Inflammatory macrophage (primary cell): ENCODE measurements at places on chromosomes 13 and 19.

DNA sequence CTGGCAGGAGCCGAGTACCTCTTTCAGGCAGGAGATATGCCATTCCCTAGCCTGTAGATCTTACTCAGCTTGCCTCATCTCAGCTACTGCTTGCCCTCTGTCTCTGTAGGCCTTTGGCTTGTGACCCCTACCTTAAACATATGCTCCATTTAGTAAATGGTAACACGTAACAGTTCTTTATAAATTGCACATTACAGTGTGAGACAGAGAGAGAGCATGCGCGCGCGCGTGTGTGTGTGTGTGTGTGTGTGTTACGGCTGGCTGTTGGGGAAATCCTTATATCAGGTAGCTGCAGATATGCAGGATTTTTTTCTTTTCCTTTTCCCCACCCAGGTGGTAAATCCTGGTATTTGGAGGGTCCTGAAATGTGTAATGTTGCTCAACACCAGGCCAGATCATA, 4.2 kb downstream of the SPINT2 start:
- DNase-seq: no peak

DNA sequence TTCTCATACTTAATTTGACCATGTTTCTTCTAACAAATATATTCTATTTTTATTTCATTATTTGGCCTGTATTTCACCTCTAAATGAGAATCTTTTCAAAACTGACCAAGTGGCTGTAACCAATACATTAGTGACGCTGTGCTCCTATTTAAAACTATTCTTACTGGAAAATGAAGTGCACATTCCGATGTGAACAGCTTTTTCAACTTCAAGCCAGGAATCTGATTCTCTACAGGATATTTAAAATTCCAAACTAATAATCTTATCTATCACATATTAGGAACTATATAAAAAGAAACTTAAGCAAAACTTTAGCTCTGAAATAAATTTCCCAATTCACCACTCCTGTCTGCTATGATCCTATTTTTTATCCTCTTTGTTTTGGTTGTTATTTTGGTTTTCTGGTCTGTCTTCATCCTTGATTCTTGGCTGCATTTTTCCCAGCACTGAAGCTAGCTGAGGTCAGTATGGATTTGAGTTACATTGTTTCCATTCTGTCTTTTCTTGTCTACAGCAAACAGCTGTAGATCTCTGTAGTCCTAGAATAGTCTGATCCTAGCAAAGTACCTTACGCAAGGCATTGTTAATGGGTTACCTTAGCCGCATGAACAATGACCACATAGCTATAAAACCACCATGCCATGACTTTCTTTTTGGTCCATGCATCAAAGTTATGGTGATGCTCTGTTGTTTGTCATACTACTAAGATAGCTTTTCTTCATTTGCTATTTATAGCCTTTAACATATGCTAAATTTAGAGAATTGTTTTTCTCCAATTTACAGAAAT, 748.6 kb upstream of the SPRY2 start:
- no peak for DNase-seq

DNA sequence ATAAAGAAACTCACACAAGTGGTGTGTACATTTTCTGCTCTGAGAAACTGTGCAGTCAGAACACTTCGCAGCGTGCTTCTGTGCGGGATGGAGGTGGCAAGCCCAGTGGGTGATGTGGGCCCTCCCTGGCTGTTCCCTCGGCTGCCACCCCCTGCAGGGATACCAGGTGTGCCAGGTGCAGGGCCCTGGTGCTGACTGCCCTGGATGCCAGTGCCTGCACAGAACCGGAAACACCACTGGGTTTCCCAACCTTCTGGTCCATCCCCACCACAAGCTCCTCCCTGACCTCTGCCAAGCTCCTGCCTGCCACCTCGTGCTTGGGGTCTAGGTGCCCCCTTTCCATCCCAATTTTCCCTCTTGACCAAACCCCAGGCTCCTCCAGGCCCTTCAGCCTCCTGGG, 81.9 kb upstream of the MCF2L start:
- no peak for DNase-seq

DNA sequence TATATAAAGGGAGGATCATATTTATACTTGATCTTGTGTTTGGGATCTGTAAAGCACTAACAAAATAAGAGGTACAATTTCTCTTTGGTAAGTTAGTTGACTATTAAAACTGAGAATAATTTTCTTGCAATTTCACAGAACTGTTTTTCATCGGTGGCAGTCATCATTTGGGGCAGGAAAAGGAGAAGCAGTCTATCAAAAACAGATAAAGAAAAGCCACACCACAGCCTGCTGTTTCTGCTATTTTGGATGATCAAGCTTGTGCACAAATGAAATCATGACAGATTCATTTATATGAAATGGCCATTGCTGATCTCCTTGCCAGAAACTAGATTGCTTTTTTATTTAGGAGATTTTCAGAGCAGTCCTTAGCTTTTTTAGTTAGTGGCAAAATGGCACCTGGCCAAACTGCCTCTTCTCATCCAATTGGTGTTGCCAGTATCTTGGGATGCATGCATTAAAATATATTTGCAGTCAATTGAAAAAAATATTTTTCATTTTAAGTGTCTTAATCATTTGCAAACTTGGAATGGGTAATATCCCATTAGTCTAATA, 326.0 kb downstream of the HS6ST3 start:
- DNase-seq: no peak

GRCh38 chr13:72295153-72295552, 428.1 kb upstream of the DACH1 start:
- no peak for DNase-seq

DNA sequence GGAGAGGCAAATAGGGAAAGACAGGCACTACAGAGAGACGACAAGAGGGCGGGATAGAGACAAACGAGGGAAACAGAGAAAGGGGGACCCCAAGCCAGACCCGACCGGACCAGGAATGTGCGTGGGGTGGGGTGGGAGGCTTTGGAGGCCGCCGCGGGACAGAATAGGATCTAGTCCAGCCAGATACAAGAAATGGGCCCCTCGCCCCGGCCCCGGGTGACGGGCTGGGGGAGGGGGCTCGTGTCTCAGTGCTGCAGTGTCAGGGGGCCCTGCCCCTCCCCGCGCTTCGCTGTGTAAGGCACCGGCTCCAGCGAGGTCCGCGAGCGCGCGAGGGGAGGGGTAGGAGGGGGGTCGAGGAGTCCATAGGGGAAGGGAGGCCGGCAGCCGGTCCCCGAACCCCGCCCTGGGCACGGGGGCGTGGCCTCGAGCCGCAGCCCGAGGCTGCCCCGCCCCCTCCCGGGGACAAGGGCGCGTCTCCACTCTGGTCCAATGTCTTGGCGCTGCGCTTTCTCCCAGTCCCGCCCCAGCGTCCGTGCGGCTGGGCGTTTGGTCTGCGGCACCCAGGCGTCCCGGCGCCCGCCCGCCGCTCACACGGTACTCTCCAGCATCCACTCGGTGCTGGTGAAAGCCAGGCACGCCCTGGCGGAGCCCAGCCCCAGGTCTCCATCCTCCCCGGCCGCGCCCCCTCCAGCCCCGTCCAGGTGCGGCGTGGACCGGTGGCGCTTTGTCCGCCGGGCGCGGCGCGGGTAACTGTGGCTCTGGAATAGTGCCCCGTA, 11.0 kb downstream of the IFNL1 start:
- DNase-seq: no peak

DNA sequence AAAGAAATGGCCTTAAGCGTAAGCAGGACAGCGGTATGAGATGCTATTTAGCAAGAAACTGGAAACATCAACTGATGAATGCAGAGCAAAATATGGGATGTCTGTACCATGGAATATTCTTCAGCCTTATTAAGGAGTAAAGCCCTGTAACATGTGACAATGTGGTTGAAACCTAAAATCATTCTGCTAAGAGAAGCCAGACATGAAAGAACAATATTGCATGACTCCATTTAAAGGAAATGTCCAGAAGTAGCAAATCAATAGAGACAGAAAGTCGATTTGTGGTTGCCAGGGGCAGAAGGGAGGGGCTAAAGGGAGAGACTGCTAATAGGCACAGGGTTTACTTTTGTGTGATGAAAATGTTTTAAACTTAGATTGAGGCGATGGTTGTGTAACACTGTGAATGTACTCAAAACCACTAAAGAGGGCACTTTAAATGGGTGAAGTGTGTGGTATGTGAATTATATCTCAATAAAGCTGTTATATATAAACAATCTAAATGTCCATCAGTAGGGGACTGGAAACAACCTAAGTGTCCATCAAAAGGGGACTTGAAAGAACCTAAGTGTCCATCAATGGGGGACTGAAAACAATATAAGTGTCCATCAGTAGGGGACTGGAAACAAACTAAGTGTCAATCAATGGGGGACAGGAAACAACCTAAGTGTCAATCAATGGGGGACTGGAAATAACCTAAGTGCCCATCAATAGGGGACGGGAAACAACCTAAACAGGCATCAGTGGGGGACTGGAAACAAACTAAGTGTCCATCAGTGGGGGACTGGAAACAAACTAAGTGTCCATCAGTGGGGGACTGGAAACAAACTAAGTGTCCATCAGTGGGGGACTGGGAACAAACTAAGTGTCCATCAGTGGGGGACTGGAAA, 45.4 kb downstream of the CCL25 start:
- no peak for DNase-seq

DNA sequence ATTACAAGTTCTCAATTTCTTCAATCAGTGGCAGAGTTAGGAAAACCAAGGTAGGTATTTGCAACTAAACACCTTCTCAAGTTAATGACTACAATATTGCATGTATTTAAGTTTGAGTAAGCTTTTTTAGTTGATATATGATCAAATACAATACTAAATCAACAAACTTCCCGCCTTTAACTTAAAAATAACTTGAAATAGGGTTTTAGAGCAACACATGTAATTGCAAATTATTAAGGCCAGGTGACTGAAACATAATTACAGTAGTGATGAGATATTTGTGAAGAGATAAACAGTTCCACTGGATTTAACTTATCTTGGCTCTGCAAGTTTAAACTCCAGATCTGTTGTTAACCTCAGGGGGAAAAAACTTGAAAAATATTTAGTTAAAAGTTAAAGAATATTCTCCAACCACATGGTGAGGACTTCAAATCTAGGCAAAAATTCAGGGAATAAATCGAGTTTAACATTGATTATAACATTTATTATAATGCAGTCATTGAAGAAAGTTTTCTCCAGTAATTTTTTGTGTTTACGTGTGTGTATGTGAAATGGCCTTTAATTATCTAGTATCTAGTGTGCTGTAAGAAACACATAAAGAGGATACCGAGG, 3.6 kb downstream of the DACH1 start:
- DNase-seq: no peak

GRCh38 chr19:38657633-38658222, 10.3 kb downstream of the ACTN4 start:
- DNase-seq: no peak

DNA sequence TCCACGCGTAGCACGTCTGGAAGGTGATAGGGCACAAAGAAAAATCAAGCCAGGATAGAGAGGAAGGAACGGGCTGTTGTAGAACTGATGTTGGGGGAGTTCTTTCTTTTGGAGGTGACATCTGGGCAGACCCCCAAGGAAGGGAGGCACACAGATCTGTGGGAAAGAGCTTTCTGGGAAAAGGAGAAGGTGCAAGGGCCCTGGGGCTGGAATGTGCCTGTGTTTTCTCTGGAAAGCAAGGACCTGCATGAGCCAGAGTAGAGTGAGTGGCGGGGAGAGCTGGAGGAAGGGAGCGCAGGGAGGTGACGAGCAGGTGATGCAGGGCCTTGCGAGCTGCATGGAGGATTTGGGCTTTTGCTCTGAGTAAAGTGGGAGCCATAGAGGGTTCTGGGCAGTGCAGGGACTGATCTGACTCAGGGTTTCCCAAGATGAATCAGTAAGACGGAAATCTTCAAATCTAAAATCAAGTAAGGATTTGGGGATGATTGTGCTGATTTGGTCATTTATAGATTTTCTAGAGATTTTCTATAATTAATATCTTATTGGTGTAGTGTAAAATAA, 30.8 kb downstream of the SMARCA4 start:
- DNase-seq: no peak

- no peak for DNase-seq
These were observed 18.4 kb downstream of the NFIX start for GRCh38 chr19:13013649-13014048.

GRCh38 chr19:40650749-40651305, 39.6 kb downstream of the NUMBL start:
- no peak for DNase-seq

- DNase-seq: no peak
These were observed 60.9 kb downstream of the KLF12 start for GRCh38 chr13:74073274-74073673.

DNA sequence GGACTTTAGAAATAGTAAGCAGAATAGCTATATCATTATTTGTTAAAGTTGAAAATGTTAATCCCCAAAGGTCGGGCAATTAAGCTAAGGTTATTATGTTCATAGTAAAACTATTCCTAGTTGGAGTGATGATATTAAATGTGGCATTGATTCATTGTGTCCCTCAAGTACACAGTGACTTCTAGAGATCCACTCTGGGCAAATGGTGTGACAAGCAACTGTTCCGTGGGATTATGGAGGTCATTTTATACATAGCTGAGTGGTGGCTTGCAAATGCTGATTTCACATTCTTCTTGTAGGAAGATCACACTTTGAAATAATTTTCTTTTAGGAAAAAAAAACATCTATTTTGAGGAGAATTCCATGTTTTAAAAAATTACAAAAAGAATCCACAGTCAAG, 317.8 kb downstream of the ATP8A2 start:
- DNase-seq: no peak

DNA sequence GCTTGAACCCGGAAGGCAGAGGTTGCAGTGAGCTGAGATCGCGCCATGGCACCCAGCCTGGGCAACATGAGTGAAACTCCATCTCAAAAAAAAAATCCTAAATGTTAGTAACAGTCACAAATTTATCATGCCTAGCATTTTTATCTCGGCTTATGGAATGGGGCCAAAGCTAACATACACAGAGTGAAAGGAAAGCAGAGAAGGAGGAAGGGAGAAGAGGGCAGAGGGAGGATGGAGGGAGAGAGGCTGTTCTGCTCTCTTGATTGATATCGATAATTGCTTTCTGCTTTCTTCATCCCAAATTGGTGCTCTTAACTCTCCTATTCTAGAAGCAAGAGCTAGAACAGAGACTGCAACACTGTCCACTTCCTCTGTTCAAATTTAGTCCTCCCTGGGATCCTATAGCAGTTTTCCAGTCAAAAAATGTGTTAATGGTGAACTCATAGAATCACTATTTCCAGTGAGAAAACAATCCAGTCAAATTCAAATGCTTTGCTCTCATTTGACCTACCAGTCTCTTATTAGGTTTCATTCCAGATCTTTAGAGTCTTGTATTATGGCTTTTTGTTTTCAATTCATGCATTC, 15.8 kb upstream of the TUBGCP3 start:
- DNase-seq: no peak

GRCh38 chr13:40656358-40656757, 10.1 kb downstream of the FOXO1 start:
- peak; percentile 75 for DNase-seq

GRCh38 chr13:47226516-47226915, 329.7 kb upstream of the HTR2A start:
- DNase-seq: no peak
